ENCODE measurements at places on chromosomes 13 and 19. TPM values are rescaled to one million over a fixed set of nuclear protein-coding genes. Genes with fewer than 3 reads are reported as not detected.

DNA sequence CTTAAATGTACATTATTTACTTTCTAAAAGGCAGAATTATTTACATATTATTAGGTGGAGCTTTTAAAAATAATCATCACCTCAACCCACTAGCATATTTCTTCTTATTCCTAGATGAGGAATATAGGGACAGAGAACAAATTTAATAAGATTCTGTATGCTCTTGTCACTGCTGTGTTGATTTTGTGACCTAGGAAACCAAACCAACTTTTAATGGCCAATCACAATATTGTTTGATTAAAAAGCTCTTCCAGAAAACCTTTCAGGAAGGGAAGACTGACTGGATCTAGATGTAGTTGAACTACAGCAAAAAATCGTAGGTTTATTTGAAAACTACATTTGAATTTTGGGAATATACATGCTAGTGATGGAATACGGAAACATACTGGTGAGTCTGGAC lies 91.8 kb upstream of the RAP2A start:
- H3K4me1 ChIP-seq: peaks cover 8% of the 10 kb centered on the region
- no peaks in the 10 kb centered on the region for H3K27me3 ChIP-seq
- no peak overlapping the region for H3K4me3 ChIP-seq
- DNase-seq: no peak
- no peak overlapping the region for H3K27ac ChIP-seq

The OR10H1 gene
- not detected for total RNA-seq

DNA sequence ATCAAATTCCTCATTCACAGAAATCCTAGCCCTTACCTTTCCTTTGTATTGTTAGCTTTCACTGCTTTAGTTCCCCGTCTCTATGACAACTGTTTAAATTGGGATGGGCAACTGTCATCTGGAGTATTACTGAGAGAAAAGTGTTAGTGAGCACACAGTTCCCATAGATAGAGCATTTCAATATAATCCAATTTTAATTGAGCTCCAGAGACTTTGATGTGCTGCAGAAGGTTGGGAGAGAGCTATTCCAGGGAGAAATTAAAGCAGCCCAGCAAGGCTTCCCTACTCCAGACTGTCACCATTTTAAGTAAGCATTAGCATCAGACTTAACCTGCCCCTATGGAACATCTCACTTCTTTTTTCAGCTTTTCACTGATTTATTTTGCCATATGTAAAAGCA lies 55.0 kb upstream of the MAB21L1 start:
- H3K36me3 ChIP-seq: no peaks in the 10 kb centered on the region
- no peak overlapping the region for H3K4me3 ChIP-seq

GRCh38 chr19:49782515-49782914 lies 15.7 kb downstream of the AP2A1 start:
- peaks cover 21% of the 10 kb centered on the region for H3K36me3 ChIP-seq
- DNase-seq: no peak
- no peaks in the 10 kb centered on the region for H3K4me1 ChIP-seq
- no peak overlapping the region for H3K4me3 ChIP-seq
- no peak overlapping the region for H3K27ac ChIP-seq
- no peaks in the 10 kb centered on the region for H3K27me3 ChIP-seq

The DACH1 gene
- not detected for total RNA-seq

- no peaks in the 10 kb centered on the region for H3K27me3 ChIP-seq
- peaks cover 57% of the 10 kb centered on the region for H3K4me1 ChIP-seq
- peak overlapping the region; percentile 93 for H3K27ac ChIP-seq
- peak overlapping the region; percentile 95 for H3K4me3 ChIP-seq
- DNase-seq: peak; percentile 38
- H3K36me3 ChIP-seq: peaks cover 33% of the 10 kb centered on the region
Observed at GRCh38 chr19:6800991-6801484, 28.5 kb downstream of the VAV1 start.

GRCh38 chr19:49189259-49189658 lies 31.7 kb downstream of the TRPM4 start:
- H3K27ac ChIP-seq: no peak overlapping the region
- no peaks in the 10 kb centered on the region for H3K36me3 ChIP-seq
- no peak overlapping the region for H3K4me3 ChIP-seq
- DNase-seq: no peak
- H3K27me3 ChIP-seq: no peaks in the 10 kb centered on the region

The TMEM255B gene
- total RNA-seq: 1.7 TPM

- peaks cover 10% of the 10 kb centered on the region for H3K4me1 ChIP-seq
- no peak for DNase-seq
- H3K27ac ChIP-seq: no peak overlapping the region
- H3K4me3 ChIP-seq: no peak overlapping the region
- no peaks in the 10 kb centered on the region for H3K27me3 ChIP-seq
Observed at GRCh38 chr13:98900442-98900841, 77.4 kb downstream of the DOCK9 start.

- no peak for DNase-seq
- no peak overlapping the region for H3K4me3 ChIP-seq
- H3K4me1 ChIP-seq: no peaks in the 10 kb centered on the region
- H3K36me3 ChIP-seq: peaks cover 28% of the 10 kb centered on the region
- H3K27ac ChIP-seq: no peak overlapping the region
Observed at GRCh38 chr19:20028611-20029010, 10.7 kb downstream of the ZNF682 start.

GRCh38 chr13:99821741-99822140 lies 149.8 kb downstream of the ZIC5 start:
- no peaks in the 10 kb centered on the region for H3K36me3 ChIP-seq
- no peaks in the 10 kb centered on the region for H3K27me3 ChIP-seq
- peaks cover 16% of the 10 kb centered on the region for H3K4me1 ChIP-seq

The SIRT2 gene
- 21.5 TPM for total RNA-seq

The ZFP82 gene
- total RNA-seq: 7.0 TPM

DNA sequence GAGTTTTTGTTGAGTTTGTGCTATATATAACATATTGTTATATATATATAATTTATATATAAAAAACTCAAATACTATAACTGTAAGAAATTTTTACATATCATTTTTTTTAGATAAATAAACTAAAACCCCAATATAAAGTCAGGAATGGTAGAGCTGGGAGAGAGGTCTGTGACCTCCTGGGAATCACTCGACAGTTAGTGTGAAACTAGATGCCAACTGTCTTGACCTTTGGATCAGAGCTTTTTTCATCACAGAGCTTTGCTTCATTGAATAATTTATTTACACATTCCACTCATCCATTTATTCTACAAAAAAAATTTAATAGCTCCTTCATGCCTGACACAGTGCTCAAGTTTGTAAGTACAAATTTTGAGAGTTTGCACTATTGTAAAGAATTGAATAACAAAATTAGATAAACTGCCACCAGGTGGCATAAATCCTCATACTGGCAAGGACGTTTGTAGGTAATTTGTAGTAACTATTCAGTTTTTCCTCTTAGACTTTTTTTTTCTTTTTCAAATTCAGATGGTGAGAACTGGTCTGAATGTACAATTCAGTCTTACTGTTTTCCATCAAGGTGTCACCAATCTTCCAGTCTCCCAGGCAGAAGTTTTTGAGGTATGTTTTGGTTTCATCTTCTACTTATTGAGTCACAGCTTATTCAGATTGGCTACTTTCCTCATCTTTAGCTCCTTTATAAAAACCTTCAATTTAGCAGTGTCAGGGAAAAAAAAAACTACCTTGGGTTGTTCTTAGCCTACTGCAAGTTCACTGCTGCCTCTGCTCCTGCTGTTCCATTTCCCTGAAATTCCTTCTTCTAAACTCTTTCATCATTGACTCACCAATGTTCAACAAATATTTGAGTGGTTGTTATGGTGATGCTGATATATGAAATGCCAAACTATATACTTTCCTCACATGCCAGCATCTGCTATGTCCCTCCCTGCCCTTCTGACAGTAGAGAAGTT lies 28.7 kb downstream of the LACC1 start:
- no peak overlapping the region for H3K4me3 ChIP-seq
- H3K27me3 ChIP-seq: peaks cover 16% of the 10 kb centered on the region
- H3K4me1 ChIP-seq: peaks cover 6% of the 10 kb centered on the region
- peak; percentile 5 for DNase-seq
- H3K36me3 ChIP-seq: no peaks in the 10 kb centered on the region

DNA sequence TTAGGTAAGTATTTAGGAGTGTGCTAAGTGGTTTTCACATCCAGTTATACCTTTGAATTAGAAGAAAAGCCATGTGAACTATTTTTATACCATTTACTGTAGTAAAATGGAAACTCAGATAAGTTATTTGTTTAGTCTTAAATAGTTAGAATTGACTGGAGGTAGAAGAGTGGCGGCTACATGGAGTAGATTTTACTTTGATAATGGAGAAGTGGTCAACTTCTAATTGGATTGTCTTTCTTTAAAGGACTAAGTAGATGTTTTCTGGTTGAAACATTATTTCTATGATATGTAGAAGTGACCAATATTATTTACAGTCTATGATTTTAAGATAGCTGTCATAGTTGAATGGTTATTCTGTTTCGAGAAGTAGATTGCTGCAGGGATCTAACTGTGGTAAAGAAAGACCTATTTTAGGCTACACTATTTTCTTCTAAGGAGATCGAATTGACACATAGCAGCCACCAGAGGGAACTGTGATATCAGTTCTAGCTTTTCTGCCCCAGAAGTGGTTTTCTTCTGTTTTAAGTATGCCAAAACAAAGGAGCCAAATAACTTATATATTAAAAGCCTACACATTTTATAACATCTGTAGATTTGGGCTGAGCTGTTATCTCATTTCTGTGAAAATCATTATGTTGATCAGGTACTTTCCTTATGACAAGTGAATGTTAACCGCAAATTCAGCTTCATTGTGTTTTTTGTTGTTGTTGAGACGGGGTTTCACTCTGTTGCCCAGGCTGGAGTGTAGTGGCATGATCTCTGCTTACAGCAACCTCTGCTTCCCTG lies 26.1 kb downstream of the ZMYM2 start:
- H3K4me3 ChIP-seq: no peak overlapping the region
- H3K27ac ChIP-seq: peak overlapping the region; percentile 30
- DNase-seq: no peak
- H3K4me1 ChIP-seq: peaks cover 39% of the 10 kb centered on the region
- peaks cover 15% of the 10 kb centered on the region for H3K36me3 ChIP-seq
- H3K27me3 ChIP-seq: no peaks in the 10 kb centered on the region

The CATSPERD gene
- total RNA-seq: not detected

GRCh38 chr13:113122550-113123225 lies at the start of gene F10:
TSS of gene F10 (plus strand) at chr13:113122799. CDS start at chr13:113122856, 57 bp downstream.
- H3K27ac ChIP-seq: no peak within 1 kb of the TSS
- no peak for DNase-seq
- H3K4me3 ChIP-seq: no peak within 1 kb of the TSS
- peaks cover 11% of the 10 kb centered on the region for H3K27me3 ChIP-seq

DNA sequence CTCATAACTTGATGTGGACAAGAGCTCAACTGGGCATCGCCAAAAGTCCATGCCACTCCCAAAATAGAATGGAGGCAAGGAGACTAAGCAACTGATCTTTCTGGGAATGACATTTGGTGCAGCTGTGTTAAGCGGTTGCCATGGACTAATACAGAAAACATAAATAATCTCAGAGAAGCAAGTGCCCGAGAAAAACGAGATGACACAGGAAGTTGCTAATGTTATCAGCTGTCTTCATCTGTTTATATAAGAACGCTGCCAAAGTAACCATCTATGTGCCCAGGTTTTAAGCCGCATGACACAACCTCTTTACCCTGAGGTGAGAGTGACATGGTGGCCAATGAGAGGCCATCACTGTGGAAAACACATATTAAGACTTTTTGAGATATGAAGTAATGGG lies 54.9 kb upstream of the SACS start:
- H3K4me1 ChIP-seq: no peaks in the 10 kb centered on the region
- no peaks in the 10 kb centered on the region for H3K36me3 ChIP-seq
- H3K4me3 ChIP-seq: no peak overlapping the region
- DNase-seq: no peak
- peaks cover 8% of the 10 kb centered on the region for H3K27me3 ChIP-seq
- no peak overlapping the region for H3K27ac ChIP-seq

The IGFL2 gene
- not detected for total RNA-seq

DNA sequence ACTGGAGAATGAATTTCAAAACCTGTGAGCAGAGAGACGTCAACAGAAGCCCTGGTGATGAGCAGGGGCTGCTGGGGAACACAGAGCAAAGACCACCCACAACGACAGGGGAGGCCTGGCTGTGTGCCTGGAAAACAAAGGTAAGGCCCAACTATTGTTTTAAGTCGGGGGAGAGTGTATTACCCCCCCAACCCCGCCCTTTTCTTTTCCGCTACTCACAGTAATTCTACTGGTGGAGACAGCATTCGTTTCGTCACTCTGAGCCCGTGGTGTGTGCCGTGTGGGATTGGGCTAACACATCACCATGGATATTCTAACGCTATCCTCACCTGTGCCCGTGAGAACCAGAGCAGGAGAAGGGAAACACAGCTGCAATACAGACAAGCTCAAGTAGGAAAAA lies 18.6 kb upstream of the ADPRHL1 start:
- DNase-seq: no peak
- H3K4me1 ChIP-seq: no peaks in the 10 kb centered on the region
- peaks cover 34% of the 10 kb centered on the region for H3K36me3 ChIP-seq
- no peak overlapping the region for H3K27ac ChIP-seq
- H3K27me3 ChIP-seq: no peaks in the 10 kb centered on the region

- peak overlapping the region; percentile 21 for H3K4me3 ChIP-seq
- DNase-seq: peak; percentile 20
- no peaks in the 10 kb centered on the region for H3K4me1 ChIP-seq
Observed at GRCh38 chr19:19105365-19106055, 32.8 kb downstream of the TMEM161A start.

DNA sequence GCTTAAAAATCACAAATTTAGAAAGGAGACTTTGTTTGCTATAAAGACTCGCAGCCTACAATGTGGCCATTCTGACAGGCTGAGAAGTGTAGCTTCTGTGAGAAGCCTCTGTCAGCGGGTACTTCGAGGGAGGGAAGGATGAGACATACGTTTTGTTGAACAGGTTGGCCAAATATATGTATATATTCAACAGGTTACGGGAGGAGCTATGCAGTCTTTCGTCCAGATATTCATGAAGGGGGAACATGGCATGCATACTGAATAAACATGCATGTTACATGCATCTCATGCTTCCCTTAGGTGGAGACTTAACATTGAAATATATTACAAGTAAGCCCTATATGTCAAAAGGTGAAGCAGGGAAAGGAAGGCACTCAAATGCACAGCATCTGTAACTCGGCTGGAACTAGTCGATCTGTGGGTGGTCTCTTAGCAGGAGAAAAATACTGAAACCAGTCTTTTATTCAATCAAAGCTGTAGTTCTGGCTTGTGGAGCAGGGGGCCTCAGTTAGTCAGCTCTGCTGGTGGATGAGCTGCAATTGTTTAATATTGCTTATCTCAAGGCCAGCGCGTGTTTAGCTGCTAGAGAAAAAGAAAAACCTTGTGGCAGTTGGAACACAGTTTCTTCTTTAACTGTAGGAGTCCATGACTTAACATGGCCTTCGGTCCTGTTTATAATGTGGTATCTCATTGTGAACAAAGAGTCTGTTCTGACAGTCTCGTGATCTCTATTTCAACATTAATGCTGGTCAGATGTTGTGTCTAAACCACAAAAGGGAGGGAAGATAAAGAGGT lies 94.3 kb downstream of the FAM216B start:
- H3K27ac ChIP-seq: no peak overlapping the region
- peaks cover 17% of the 10 kb centered on the region for H3K27me3 ChIP-seq
- peaks cover 5% of the 10 kb centered on the region for H3K4me1 ChIP-seq
- H3K4me3 ChIP-seq: no peak overlapping the region

The GARIN5A gene
- total RNA-seq: 0.36 TPM

DNA sequence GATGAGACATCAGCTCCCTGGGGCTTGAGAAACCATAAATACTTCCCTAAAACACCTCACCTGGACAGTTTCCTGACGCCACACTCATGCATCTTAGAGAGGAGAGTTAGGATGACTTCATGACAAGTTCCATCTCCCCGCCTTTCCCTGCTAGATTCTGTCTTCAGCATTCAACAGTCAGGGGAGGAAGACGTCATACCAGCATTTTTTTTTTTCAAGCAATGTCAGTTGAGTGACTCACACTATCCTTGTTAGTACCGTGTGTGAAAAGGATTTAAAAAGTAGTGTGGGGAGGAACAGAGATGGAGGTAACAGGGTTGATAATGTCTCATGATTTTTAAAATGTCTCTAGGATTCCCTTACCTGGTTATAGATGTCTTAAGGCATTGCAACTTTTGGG lies at the start of gene OR7D2:
TSS of gene OR7D2 (plus strand) at position 79 of the 400 bp plus-strand sequence. CDS start 6,803 bp downstream, outside the sequence.
- H3K4me3 ChIP-seq: no peak within 1 kb of the TSS
- H3K4me1 ChIP-seq: no peaks in the 10 kb centered on the region
- DNase-seq: no peak

The URI1 gene
- total RNA-seq: 71.1 TPM

Measured in activated CD8-positive, alpha-beta T cell treated with anti-CD3 and anti-CD28 coated beads for 36 hours (primary cell).